ENCODE measurements at places on chromosomes 1 and 21.

- DNase-seq: no peak
These were observed 4.0 kb upstream of the S100A3 start for GRCh38 chr1:153553096-153553495.

DNA sequence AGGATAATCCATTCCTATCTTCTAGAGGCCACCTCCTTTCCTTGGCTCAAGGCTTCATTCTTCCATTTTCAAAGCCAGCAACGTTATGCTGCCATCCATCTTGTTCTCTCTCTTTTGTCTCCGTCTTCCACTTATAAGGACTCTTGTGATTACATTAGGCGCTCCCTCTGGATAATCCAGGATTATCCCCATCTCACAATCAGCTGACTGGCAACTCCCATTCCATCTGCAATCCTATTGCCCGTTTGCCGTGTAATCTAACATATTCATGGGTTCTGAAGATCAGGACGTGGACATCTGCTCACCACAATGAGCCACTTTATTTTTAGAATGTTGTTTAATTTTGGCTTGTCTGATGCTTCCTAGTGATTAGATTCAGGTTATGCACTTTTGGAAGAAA, 89.3 kb downstream of the EBNA1BP2 start:
- DNase-seq: no peak

DNA sequence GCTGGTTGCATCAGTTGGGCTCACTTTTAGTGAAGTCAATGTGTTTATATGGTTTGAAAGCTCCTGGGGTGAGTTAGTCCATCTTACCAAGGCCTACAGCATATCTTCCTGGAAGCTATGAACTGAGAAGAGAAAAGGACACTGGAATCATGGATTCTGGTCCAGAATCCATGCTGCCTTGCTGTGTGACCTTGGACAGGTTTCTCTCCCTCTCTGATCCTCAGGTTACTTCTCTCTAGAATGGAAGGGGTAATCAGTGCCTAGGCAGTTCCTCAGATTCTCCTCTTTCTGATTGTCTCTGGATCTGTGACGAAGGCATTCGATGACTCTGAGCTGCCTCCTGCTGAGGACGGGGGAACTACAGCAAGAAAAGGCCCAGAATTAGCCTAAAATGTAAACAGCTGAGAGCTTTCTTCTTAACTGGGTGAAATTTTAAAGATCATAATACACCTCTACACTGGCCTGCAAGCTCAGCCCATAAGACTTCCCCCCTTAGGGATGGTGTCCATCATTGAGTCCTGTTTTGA, 425.0 kb upstream of the VAMP3 start:
- no peak for DNase-seq

DNA sequence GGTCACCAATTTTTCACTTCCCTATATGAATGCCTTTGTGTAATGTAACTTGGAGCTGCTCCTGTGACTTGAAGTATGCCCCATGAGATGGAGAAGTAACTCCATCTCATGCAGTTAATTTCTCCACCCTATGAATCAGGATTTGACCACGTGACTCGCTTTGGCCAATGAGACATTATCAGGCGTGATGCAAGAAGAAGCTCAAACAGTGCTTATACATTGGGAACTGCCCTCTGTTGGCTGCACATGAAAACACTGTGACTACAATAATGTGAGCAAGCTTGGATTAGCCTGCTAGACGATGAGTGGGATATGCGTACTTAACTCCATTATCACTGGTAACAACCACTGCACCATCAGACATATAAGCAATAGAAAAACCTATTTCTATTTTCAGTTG, 684.4 kb downstream of the PLA2G4A start:
- DNase-seq: no peak

GRCh38 chr1:223363856-223364684, at the start of gene SUSD4:
Gene SUSD4 (minus strand): TSS chr1:223364176. CDS start chr1:223363425, 751 bp downstream.
- peak; percentile 82 for DNase-seq

DNA sequence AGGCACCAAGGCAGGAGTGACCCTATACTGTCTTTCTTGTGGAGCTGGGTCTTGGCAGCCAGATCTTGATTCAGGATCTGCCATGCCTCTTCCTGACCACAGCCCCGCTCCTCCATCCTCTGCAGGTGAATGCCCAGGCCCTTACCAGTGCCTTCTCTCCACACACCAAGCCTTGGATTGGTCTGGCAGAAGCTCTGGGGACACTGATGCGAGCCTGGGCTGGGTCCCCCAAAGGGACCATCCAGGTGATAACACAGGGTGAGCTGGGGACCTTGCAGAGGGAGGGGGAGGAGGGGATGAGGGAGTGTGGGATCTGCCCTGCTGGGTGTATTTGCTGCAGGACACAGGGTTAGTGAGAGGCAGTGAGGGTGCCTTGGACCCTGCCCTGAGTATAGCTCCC, 28.4 kb downstream of the HMGCS2 start:
- DNase-seq: no peak

GRCh38 chr1:90718411-90719329, 1.6 kb upstream of the BARHL2 start:
- no peak for DNase-seq

- DNase-seq: no peak
These were observed 275.5 kb downstream of the CAMTA1 start for GRCh38 chr1:7060745-7061144.

DNA sequence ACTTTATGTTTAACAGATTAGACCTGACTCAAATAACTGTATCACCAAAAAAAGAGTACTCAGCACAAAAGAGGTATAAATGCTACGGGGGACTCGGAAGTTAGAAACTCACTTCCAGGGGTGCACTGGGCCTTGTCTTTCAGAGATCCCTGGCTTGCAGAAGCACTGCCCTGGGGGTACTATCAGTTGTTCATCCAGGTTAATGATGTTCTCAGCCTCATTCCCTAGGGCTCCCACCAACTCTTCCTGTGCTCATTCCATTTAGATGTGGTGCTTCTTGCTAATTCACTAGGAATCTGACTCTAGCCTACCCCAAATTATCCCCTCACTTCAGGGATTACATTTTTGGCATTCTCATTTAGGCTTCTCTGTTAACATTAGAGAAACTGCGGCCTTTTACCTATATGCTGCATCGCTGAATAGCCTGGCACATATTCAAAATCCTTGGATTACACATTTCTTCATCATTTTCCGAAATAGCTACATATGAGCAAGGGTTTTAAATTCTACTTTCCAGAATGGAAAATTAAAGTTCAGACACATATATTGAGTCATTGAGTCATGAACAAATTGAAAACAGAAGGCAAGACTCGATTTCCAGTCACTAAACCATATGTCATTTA, 338.5 kb downstream of the KCTD3 start:
- DNase-seq: no peak

DNA sequence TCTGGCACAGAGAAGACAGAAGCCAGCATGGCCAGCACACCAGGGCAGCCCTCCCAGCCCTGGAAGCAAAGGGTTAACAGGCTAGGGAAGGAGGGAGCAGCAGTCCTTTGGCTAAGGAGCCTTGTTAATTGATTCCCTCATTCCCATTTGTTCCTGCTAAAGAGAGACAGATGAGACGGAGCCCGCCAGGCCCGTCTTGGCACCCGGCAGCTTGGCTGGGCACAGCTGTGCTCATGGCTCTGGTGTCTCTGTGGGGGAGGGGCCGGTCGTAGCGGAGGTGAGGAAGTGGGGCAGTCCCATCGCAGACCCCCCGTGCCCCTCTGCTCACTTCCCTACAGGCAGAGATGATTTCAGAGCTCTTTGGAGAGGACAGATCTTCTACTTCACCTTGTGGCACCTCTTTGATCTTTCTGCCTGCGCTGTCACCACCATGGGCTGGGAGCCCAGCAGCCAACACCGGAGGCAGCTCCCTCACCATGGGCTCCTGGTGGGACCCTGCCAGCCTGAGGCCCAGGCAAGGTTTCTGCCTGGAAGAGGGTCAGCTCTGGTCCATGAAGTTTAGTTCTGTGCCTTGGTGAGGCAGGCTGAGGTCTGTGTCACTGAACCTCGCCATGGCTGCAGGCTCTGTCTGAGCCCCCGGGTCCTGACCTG, 38.0 kb downstream of the FOXO6 start:
- peak; percentile 88 for DNase-seq

DNA sequence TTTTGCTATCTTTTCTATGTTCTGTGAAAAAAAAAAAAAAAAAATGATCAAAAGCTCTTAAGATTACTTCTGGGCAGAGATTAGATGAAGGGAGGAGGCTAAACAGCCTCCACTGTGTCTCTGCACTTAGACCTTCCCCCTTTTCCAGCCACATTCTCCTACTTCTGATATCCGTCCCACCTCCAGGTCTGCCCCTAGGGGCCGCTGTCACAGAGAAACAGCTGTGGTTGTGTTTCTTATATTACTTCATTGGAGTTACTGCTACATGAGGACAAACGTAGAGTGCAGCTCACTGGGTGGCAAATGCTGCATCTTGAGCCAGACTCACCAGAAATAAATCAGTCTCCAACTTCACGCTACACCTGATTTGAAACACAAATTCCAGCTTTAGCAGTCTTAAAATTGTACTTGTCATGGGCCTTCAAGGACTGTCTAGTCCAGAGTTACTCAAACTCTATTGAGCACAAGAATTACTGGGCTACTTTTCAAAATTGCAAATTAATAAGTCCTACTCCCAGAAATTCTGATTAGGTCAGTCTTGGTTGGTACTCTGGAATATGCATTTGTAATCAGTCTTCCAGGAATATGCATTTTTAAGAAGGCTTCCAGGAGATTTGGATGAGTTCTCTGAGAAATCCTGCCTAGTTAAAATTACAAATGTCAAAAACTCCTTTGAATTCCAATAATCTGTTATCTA, 125.2 kb upstream of the PTBP2 start:
- no peak for DNase-seq

GRCh38 chr1:206866062-206866461, 639 bp downstream of the IL20 start:
- no peak for DNase-seq

GRCh38 chr1:119768778-119769177, at the start of gene HMGCS2:
Gene HMGCS2 (minus strand): TSS chr1:119768905. CDS start chr1:119768844, 61 bp downstream.
- no peak for DNase-seq

DNA sequence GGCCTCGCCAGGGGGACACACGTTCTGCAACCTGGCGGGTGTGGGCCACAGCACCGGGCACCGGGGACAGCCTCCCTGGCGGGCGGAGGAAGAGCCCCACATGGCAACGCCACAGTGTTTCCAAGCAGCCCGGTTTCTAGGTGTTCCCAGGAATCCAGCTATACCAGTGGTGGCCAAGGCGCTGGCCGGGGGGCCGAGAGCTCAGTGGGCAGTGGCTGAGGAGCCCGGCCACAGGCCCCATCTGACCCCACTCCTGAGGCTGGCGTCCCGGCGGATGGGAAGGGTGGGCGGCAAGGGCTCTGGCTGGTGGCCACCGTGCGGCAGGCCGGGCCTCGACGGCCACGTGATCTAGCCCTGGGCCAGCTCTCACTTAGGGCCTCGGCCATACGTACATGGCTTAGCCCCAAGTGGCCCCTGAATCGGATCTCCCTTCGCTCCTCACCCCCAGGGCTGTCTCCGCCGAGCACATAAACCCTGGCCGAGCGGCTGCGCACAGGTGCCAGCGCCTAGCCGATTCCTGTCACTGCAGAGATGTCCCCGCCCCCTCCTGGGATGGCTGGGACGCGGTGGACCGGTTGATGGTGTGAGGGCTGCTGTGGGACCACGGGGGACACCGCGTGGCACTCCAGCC, 68.7 kb downstream of the MORN1 start:
- no peak for DNase-seq

- no peak for DNase-seq
These were observed 156.0 kb upstream of the TIAM1 start for GRCh38 chr21:31500071-31500470.

- DNase-seq: no peak
These were observed 63.5 kb upstream of the UBE2U start for GRCh38 chr1:64139877-64140276.

- peak; percentile 33 for DNase-seq
These were observed 7.4 kb downstream of the IRF2BP2 start for GRCh38 chr1:234602334-234603220.

GRCh38 chr21:36909901-36910561, 56.4 kb downstream of the HLCS start:
- no peak for DNase-seq

GRCh38 chr21:44303490-44303981, 3.7 kb downstream of the PFKL start:
- no peak for DNase-seq

DNA sequence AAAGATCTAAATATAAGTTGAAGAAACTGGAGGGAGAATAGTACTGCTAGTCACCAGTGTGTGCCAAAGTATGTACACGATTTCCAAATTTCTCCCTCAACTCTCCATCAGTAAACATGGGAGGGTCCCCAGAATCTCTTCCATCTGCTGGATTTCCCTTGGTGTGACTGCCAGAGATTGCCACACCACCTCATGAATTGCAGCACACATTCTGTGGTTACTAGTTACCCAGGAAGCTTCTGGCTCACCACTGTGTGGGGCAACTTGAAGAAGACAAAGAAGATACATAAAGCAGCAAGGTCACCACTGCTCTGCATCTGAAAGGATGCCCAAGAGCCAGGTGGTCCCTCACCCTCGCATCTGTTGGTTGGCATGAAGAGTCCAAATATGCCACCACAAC, 191.7 kb upstream of the ESRRG start:
- DNase-seq: no peak

DNA sequence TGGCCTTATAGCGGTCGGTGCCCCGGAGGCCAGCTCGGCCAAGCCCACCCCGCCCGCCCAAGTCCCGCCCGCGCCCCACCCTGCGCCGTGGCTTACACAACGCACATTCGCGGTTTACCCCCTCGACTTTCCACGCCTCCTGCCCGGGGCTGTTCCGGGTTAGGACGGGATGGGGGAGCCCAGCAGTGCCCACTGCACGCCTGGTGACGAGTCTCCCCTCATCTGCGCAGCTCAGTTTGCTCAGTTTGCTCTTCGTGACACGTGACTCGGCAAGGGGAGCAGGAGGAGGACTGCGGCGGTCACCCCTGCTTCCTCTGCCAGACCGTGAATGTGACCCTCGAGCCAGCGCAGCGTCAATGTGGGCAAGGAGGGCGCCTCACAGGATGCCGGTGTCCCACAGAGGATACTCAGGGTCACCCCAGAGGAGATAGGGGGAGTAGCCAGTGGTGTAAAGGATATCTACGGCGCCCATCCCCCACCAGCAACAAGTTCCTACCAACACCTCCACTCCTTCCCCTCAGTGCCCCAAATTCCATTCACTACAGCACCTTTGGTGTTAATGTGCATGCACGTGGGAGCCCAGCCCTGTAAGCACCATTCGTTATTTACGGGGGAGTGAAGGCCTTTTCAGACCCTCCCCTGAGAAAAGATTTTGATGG, 350 bp upstream of the S100A6 start:
- DNase-seq: peak; percentile 76

DNA sequence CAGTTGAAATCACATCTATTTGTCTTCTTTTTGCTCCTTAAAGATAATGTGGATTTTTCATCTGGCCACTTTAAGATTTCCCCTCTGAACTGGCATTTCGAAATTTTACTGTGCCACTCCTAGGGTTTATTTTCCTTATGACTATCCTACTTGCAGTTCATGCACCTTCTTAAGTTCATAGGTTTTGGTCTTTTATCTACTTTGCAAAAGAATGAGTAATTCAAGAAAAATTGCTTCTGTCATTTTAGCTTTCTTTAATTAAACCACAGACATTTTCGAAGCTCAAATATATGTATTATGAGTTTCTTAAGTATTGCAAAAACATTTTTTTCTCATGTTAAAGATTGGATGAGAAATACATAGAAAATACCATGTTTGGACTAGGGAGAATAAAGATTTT, 1244.8 kb upstream of the TMPRSS15 start:
- DNase-seq: no peak

GRCh38 chr1:77407738-77408375, 126.0 kb downstream of the AK5 start:
- no peak for DNase-seq
